ENCODE measurements at places on chromosomes 11 and 22.
A peak's percentile ranks its signal among the peaks of the same experiment; 100 is the strongest.

DNA sequence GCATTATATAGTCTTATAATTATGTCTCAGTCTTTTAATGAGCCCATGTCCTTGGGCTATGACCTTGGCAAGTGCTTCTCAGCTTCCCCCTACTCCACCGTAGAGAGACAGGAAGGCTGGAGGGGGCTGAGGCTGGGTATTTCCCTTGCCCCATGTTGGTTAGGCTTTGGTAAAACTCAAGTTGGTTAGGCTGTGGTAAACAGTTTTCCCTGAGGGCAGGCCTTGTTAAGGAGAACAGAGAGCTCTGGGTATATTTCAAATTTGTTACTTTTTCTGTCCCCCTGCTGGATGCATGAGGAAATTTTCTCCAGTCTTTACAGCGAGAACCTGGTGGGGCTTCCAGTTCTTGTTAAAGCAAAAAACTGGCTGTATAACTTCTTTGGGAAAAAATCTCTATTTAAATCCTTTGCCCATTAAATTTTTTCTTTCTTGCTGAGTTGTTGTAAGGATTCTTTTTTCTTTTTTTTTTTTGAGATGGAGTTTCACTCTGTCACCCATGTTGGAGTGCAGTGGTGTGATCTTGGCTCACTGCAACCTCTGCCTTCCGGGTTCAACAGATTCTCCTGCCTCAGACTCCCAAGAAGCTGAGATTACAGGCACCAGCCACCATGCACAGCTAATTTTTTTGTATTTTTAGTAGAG is 12.2 kb upstream of the DCHS1 start:
- DNase-seq: no peak

DNA sequence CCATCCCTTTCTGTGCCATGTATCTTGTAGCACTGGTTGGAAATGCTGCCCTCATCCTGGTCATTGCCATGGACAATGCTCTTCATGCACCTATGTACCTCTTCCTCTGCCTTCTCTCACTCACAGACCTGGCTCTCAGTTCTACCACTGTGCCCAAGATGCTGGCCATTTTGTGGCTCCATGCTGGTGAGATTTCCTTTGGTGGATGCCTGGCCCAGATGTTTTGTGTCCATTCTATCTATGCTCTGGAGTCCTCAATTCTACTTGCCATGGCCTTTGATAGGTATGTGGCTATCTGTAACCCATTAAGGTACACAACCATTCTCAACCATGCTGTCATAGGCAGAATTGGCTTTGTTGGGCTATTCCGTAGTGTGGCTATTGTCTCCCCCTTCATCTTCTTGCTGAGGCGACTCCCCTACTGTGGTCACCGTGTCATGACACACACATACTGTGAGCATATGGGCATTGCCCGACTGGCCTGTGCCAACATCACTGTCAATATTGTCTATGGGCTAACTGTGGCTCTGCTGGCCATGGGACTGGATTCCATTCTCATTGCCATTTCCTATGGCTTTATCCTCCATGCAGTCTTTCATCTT is 414 bp downstream of the OR52D1 start:
- no peak for DNase-seq

- DNase-seq: no peak
These were observed 92.7 kb upstream of the TBCEL start for GRCh38 chr11:120931057-120931779.

DNA sequence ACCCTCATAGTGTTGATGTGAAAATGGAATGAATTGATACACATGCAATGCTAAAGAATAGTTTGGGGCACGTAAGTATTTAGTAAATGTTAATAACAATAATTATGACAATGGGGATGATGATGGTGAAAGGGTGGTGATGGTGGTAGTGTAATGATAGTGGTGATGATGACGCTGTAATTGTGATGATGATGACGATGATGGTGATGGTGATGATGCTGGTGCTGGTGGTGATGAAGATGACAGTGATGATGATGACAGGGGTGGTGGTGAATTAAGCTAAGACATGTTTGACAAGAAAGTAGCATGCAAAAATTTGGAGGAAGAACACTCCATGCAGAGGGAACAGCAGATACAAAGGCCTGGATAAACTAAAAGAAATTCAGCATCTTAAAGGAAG is 364.4 kb upstream of the API5 start:
- no peak for DNase-seq

GRCh38 chr11:46256540-46257001 is 20.9 kb upstream of the CREB3L1 start:
- DNase-seq: no peak

DNA sequence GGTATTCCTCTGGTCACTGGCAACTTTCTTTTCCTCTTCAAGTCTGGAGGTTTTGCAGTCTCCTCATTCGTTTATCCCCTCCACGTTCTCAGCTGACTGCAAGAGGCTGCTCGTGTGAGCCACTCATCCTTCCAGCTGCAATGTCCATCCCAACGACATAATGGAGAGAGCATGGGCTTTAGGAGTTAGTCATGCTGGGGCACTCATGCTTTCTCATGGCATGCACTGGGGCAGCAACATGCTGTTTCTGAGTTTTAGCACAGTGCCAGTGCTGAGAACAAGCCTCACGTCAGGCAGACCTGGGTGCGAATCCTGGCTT is 7.1 kb downstream of the DCPS start:
- DNase-seq: no peak

DNA sequence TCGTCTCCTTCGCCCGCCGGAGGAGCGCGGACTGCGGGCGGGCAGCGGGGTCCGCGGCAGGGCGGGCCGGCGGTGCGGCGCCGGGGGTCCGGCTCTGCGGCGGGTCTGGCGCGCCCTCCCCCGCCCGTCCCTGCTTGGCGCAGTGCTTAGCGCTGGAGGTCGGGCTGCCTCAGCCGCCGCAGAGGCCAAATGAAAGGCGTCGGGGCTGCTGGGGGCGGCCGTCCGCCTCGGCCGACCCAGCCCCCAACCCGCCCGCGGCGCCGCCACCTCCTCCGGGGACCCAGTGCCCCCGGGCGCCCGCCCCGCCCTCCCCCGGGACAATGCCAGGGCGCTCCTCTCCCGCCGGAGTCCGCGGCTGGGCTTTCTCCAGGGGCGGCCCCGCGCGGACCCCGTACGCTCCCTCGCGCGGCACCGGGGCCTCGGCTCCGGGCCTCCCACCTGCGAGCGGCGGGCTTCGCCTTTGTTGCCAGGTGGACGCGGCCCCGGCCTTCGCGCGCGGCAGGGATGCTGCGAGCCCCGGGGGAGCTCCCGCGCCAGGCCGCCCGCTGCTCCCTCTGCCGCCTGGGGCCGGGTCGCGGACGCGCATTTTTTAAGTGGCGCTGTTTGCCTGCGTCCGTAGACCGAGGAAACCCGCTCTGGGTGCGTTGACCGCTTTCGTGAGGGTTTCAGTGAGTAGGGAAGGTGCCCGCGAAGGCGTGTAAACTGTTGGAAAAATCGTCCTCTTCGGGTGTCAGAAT is 583 bp downstream of the APLP2 start:
- peak; percentile 36 for DNase-seq

DNA sequence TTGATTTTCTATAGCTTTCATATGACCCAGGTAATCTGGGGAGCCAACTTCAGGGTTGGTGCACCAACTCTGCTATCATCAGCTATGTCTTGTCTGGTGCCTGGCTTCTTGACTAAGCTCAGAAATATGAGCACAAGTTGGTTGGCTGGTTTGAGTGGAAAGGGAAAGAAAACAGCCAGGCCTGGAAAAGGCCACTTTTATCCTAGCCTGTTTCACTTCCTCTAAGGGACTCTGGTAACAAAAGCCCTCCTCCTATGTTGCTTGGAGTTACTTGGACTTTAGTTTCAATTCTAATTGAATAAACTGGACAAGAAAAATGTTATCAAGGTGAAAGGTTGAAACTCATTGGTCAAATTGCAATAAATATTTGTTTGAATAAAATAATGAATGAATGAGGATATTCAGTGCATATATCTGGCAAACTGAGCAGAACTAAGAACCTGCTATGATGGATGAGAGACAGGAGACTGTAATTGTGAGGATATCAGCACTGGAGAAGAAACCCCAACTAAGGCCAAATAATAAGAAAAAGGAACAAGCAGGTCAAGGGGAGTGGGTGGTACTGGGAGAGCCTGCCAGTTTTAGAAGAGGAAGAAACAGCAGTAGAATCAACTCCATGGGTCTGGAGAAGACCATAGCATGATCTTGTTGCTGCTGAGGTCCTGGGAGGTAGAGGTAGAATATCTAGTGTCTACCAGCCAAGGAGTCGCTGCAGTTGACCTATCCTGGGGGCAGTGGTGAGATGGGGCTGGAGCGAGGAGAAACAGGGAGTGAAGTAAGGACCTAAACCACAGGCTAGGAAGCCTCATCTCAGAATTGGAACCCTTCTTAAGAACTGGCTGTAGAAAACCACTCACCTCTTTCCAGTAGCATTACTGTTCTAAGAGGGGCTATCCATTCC is 8.2 kb downstream of the ROBO4 start:
- DNase-seq: no peak

- no peak for DNase-seq
These were observed 8.6 kb upstream of the C11orf96 start for GRCh38 chr11:43933608-43934551.

- peak; percentile 38 for DNase-seq
These were observed 4.8 kb upstream of the CHRM1 start for GRCh38 chr11:62925745-62926679.

- no peak for DNase-seq
These were observed 284.8 kb downstream of the ETS1 start for GRCh38 chr11:128302425-128303186.

DNA sequence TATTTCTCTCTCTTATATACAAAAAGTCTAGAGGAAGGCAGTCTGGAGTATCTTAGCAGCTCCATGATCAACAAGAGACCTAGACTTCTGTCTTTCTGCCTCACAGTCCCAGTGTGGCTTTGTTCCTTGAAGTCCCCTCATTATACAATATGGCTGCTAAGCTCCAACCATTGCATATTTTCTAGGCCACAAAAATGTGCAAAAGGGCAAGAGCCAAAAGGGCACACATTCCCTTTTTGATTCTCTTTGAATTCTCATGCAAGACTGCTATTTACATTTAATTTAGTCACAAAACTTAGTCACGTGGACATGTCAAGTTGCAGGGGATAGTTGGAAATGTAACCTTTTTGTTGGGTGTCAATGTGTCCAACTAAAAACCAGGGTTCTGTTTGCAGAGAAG is 64.2 kb upstream of the OLFML1 start:
- no peak for DNase-seq

Data from endothelial cell (in vitro differentiated cells).